Fibroblast of skin of right biceps (primary cell): ENCODE measurements at places on chromosomes 11 and 22.

- DNase-seq: peak; percentile 3
These were observed 166.2 kb downstream of the PGR start for GRCh38 chr11:100963375-100963774.

DNA sequence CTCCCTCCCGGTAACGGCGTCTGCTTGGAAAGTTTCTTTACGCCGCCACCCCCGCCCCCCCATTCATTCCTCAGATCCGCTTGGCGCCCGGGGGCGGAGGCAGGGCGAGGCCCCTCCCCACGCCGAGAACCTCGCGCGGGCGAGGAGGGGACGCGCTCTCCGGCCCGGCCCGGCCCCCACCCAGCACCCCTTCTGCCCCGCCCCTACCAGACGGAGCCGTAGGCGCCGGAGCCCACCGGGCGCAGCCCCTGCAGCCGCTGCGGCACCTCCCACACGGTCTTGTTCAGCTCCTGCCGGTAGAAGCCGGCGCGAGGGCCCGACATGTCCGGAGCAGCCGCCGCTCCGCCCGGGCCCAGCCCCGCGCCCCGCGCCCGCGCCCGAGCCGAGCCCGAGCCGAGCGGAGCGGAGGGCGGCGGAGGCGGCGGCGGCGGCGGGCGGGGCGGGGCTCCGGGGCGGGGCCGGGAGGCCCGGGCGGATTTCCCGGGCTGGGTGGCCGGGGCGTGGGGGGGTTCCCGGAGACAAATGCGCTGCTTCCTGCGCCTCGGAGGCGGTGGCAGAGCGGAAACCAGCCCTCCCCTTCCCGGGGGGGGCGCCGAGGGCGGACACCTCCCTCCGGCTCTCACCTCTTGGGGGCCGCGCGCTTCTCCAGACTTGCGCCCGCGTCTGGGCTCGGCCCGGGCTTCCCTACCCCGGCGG lies at the start of gene MAPK11:
MAPK11 (minus strand) TSS at position 411 of the 696 bp plus-strand sequence; CDS start at position 323, 88 bp downstream.
- peak; percentile 59 for DNase-seq

GRCh38 chr11:17563961-17564686 lies 17.1 kb downstream of the OTOG start:
- DNase-seq: no peak

- no peak for DNase-seq
These were observed 134.0 kb downstream of the FAM76B start for GRCh38 chr11:95655536-95655935.

GRCh38 chr11:104465321-104465720 lies 301.4 kb upstream of the PDGFD start:
- DNase-seq: peak; percentile 51

DNA sequence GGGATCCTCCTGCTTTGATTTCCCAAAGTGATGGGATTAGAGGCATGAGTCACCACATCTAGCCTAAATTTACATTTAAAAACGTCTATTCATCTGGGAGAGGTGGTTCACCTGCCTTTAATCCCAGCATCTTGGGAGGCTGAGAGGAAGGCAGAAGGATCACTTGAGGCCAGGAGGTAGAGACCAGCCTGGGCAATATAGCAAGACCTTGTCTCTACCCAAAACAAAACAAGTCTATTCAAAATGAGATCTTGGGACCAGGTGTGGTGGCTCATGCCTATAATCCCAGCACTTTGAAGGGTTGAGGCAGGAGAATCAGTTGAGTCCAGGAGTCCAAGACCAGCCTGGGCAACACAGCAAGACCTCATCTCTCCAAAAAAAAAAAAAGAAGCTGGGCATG lies 4.9 kb upstream of the UBASH3B start:
- DNase-seq: no peak

DNA sequence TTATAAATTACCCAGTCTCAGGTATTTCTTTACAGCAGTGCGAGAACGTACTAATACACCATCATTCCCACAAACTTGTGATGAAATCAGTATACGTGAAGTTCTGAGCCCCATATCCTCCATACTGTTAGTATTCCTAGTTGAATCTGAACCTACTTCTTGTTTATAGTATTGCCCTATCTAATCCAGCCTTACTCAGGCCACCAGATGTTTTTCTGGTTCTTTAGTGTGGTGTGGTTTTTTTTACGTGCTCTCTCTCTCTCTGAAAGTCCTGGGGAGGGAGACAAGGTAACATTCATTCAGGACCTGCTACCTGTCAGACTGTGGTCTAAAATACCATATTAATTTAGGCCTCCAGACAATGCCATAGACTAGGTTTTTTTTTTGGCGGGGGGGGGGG lies 47.6 kb upstream of the TEAD1 start:
- DNase-seq: no peak

DNA sequence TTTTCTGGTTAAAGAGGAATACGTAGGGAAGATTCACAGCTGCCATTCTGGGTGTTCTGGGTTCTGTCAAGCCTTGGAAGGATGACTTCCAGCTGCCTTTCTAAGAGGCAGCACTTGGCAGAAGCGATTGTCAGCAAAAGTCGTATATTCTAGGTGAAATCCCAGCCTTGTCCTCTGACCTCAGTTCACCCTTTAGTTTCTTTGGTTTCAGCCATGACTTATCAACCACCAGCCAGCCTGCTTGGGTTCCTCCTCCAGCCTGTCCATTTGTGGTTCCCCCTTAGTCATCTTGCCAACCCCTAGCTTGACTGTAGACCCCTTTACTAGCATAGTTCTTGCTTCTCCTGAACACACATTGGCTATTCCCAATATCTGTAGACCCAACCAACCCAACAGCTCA lies 102.3 kb upstream of the CD44 start:
- no peak for DNase-seq

DNA sequence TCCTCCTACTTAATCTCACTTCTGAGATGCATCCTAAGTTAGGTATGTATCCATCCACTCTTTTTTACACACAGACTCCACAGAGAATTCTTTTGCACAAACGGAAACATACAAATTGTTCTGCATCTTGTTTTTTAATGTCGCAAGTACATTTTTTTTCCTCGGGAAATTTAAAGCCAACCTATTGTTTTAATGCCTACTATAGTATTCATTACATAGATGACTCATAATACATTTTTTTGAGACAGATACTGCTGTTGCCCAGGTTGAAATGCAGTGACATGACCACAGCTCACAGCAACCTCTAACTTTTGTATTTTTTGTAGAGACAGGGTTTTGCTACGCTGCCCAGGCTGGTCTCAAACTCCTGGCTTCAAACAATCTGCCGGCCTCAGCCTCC lies 90.8 kb upstream of the TMEM45B start:
- no peak for DNase-seq

GRCh38 chr22:27314276-27314807 lies 487.2 kb downstream of the MN1 start:
- DNase-seq: no peak

GRCh38 chr11:129696309-129696989 lies 119.2 kb upstream of the TMEM45B start:
- no peak for DNase-seq

GRCh38 chr11:82765466-82766034 lies 31.9 kb upstream of the FAM181B start:
- no peak for DNase-seq

- no peak for DNase-seq
These were observed 908 bp downstream of the TRPM5 start for GRCh38 chr11:2443406-2443805.

DNA sequence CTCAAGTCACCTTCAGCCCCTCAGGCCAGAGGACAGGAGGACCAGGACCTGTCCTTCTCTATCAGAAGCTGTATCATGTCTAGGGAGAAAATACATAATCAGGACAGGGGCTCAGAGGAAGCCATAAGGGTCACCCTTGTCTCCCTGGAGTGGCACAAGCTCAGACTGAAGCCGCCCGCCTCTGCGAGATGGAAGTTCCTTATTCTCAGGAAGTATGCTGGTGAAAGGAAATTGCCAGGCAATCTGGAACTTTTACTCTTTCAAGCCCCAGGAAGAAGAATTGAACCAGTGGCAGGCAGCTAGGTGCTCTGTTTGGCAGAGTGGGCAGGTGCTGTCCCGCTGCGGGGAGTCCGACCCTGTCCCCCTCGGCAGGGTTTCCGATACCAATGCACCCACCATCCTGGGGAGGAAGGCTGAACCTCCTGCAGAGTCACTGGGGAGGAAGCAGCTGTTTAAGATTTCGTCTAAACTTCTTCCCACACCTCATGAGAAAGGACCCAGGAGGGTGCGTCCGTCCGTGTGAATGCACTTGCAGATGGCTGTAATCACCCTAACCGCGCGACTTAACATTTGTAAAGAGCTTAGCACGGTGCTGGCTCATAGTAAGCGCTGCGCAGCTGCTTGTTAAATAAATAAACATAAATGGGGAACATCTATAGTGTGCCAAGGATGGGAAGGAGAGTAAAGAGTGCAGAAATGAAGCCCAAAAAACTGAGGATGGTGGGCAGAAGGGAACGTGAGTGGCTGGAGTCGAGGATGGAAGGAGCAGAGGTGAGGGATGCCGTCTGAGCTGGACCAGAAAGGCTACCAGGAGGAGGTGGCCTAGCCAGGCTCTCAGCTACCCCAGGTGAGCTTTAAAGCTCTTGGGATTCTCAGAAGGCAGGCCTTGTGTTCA lies 5.0 kb upstream of the ANO1 start:
- no peak for DNase-seq

- DNase-seq: peak; percentile 60
These were observed 44.6 kb downstream of the RDX start for GRCh38 chr11:110251836-110252235.

DNA sequence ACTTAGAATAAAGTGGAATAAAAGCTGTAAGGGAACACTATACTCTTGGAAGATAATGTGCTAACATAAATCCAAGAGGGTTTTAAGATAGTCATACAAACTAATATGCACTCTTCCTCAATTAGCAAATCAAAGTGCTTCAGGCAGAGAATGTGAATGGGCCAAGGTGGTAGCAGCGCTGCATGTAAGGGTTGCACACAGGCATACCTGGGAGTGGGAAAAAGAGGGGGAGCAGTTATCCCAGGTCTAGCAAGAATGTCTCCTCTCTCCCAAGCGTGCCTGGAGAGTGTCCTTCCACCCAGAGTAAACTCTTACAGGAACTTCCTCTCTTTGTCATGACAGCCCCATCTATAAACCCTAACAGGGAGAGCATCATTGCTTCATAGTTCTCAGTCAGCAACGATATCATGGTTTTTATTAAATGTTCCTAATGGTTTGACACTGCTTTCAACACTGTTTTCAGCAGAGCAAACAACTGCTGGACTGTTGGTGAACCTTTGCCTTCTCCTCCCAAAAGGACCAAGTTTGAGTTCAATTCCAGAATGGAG lies 61.6 kb downstream of the SYTL2 start:
- DNase-seq: no peak

DNA sequence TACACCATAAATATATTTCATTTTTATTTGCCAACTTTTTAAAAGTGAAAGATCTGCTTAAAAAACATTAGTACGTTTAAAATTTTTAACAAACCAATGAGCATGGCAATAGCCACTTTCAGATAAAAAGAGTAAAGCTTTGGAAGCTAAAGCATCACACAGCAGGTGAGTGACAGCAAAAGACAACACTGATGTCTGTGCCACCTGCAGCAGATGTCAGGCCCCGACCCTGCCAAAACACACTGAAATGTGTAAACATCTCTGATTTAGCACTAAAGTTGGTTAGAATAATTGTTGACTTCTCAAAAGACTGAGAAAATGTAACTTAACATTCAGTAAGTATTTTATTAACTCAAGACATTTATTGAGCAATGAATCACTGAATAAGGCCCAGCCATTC lies 232.9 kb downstream of the DLG2 start:
- no peak for DNase-seq

GRCh38 chr11:6618117-6619003 lies 862 bp downstream of the TPP1 start:
- DNase-seq: peak; percentile 77

- DNase-seq: peak; percentile 70
These were observed 6.6 kb upstream of the FUT4 start for GRCh38 chr11:94537031-94537600.

DNA sequence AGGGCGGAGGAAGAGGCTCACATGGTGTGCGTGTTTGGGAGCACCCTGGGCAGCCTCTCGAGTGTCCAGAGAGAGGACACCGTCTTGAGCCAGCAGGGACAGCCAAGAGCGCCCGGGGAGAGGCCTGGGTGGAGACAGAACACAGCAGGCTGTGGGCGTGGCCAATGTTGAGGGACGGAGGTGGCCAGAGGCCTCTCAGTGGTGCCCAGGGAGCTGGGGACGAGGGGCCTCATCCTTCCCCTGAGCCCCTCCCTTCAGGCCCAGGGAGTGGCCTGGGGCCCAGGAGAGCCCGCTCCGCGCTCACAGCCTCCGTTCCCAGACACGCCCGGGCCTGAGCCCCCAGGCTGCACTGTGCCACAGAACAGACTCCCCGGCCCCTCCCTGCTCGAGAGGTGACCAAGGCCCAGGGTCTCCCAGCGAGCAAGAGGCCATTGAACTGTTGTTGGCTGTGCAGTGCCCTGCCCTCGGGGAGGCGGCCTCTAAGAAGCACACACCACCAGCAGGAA lies 48.4 kb downstream of the CDKN1C start:
- DNase-seq: peak; percentile 7

- peak; percentile 69 for DNase-seq
These were observed 62.7 kb upstream of the AMPD3 start for GRCh38 chr11:10392095-10393079.

DNA sequence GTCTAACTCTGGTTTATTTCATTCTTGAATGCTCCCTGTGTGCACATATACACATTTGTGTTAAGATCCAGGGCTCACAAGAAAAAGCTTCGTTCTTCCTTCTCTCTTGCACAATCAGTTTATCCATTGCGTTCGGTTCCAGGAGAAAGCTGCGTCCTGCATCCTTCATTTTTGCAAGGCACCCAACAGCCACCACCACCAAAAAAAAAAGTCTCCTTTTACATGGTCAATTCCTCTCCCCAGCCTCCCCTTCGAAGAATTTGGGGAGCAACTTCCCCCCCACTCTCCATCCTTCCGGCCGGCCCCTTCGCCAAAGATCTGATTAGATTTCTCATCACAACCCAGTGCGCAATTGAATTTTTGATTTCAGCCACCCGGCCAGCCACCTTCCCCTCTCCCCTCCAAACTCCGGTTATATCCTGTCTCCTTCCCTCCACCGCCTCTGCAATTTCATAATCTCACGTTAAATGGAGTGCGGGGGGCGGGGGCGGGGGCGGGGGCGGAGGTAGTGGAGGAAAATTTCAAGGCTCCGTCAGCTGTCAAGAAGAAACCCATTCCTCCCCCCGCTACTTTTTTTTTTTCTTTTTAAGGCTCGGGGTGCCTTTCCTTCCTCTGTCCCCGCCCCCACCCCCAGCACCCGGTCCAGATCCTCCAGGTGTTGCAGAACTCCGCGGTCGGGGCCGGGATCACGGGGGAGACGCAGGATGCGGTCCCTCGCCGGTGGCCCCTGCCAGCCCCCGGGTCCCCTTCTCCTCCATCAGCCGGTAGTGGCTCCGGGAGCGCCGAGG lies 1166.5 kb downstream of the LRRC4C start:
- DNase-seq: no peak

DNA sequence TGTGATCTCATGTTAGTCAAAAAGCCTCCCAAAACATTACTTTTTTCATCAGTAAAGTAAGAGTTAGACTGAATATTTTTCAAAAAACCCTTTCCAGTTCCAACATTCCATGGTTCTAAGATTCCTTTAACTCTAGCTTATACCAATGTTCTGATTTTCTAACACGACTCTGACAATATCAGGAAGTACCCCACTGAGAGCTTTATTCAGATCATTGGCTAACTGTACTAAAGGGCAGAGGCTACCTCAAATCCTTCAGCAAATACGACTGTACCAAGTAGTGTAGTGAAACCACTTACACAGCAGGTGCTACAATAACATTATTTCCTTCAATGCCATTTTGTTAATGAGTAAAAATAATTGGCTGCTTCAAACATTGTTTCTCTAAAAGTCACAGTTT lies 213.4 kb upstream of the PITPNB start:
- DNase-seq: no peak

- no peak for DNase-seq
These were observed 22.0 kb upstream of the IRAG1 start for GRCh38 chr11:10715571-10715970.

GRCh38 chr22:35559354-35560005 lies 18.8 kb downstream of the RASD2 start:
- peak; percentile 57 for DNase-seq
